ENCODE measurements at places on chromosomes 13 and 19.

GRCh38 chr19:32022044-32022640 lies 323.3 kb upstream of the ZNF507 start:
- DNase-seq: no peak

GRCh38 chr13:40236566-40237168 lies 429.8 kb downstream of the FOXO1 start:
- DNase-seq: no peak

- no peak for DNase-seq
These were observed 818 bp upstream of the SLITRK1 start for GRCh38 chr13:83883061-83883523.

- DNase-seq: no peak
These were observed 36.3 kb downstream of the EFNB2 start for GRCh38 chr13:106499113-106499512.

GRCh38 chr13:25783076-25783475 lies 268.7 kb downstream of the SHISA2 start:
- DNase-seq: no peak

- no peak for DNase-seq
These were observed 521.8 kb downstream of the MYO16 start for GRCh38 chr13:109151255-109151654.

DNA sequence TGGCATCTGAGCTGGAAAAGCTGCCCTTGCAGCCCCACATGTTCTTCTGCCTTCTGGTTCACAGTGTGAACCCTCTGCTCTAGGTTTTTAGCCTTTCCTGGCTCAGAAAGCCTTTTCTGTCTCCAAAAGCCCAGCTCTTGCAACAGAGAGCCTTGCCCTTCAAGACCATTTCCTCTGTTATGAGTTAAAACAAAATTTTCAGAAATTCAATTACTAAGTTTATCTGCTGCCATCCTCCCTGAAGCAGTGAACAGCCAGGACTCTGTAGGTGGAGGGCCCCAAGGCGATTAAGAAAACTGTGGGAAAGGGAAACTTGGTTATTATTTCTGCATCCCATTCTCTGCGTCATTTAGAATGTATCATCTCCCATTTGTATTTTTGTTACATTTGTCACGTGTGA lies 18.8 kb downstream of the FAM124A start:
- no peak for DNase-seq

DNA sequence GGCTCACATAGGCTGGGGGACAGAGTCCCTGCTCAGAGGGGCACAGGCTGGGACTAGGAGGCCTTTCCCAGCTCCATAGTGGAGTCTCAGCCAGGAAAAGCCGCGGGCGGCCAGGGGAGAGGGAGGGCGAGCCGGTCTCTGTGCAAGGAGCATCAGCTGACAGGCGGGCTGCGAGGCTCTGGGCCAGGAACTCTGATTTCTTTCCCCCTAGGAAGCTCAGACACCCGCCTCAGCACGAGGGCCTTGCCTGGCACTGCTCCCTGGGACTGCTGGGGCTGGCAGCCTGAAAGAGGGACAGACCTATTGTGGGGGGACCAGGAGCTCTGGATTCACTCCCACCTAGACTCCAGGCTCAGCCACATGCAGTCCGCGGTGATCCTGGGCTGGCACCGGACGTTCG lies 2.2 kb upstream of the PLK5 start:
- DNase-seq: no peak

GRCh38 chr13:111212517-111212873 lies 97.4 kb downstream of the ARHGEF7 start:
- no peak for DNase-seq

DNA sequence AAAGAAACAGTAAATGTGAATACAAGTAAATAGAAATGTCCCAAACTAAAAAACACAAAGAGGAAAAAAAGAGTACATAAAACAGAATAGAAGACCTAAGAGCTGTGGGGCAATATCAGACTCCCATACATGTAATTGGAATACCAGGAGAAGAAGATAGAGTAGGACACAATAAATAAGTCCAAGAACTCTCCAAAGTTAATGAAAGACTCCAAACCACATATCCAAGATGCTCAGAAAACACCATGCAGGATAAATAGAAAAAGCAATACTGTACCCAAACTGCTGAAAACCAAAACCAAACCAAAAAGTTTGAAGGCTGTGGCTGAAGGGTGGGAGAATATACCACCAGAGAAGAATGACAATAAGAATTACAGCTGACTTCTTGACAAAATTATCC lies 18.3 kb downstream of the THSD1 start:
- DNase-seq: no peak

- DNase-seq: no peak
These were observed 73.4 kb upstream of the POMP start for GRCh38 chr13:28585561-28585960.

Measured in stimulated activated CD4-positive, alpha-beta T cell treated with anti-CD3 and anti-CD28 coated beads, Interleukin-4, amount 100 ng/mL, for 48 hours (primary cell).